ENCODE measurements at places on chromosomes 5 and 9.

GRCh38 chr9:81717747-81718077 lies 28.4 kb upstream of the TLE1 start:
- no peak for DNase-seq

- no peak for DNase-seq
Observed at GRCh38 chr9:133738640-133739225, 581 bp upstream of the SARDH start.

GRCh38 chr9:32502464-32502863 lies 23.5 kb downstream of the RIGI start:
- no peak for DNase-seq

- no peak for DNase-seq
Observed at GRCh38 chr9:85600675-85601263, 141.0 kb downstream of the AGTPBP1 start.

- DNase-seq = no peak
Observed at GRCh38 chr9:131274674-131275331, 1.5 kb downstream of the FAM78A start.

DNA sequence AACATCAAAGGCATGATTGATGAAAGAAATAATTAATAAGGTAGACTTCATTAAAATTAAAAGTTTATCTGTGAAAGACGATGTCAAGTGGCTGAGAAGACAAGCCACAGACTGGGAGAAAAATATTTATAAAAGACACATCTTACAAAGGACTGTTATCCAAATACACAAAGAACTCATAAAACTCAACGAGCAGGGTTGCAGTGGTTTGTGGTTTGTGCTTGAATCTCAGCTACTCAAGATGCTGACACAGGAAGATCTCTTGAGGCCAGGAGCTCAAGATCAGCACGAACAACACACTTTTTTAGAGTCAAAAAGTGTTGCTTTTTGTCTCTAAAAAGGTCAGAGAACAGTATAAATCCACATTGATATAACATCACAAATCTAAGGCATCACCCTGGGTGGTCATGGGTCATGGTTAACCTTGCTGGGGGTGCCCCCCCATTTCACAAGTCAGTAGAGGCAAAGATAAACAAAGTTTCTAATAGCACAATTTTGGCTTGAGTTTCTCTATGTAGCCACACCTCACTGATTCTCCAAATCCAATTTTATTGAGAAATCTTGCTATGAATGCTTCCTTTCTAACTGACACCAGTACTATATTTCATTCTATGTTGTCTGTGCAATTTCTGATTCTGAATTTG lies 342.9 kb upstream of the RPS23 start:
- no peak for DNase-seq

Measured in Panc1 (cell line).